ENCODE measurements at places on chromosomes 2 and 18.
A peak's percentile ranks its signal among the peaks of the same experiment; 100 is the strongest.

GRCh38 chr18:79200546-79201268 is 131.5 kb downstream of the ATP9B start:
- DNase-seq: peak; percentile 21

GRCh38 chr2:240226672-240227537 is 86.4 kb upstream of the OTOS start:
- no peak for DNase-seq

DNA sequence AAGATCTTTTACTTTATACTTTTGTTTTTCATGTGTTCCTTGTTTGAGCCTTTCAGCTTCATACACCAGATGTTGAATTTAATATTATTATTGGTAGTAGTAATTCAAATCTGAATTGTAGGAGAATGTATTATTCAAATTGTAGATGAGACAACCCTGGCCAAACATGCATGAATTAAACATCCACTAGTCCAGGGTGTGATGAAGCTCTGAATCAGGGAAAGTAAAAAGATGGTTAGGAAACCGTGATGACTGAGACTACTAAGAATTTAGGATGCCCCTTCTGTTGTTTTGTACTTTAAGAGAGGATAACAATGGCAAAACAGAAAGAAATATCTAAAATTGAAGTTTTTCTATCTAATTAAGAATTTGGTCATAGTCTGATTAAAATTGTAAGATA is 227.8 kb upstream of the CDH2 start:
- DNase-seq: no peak

DNA sequence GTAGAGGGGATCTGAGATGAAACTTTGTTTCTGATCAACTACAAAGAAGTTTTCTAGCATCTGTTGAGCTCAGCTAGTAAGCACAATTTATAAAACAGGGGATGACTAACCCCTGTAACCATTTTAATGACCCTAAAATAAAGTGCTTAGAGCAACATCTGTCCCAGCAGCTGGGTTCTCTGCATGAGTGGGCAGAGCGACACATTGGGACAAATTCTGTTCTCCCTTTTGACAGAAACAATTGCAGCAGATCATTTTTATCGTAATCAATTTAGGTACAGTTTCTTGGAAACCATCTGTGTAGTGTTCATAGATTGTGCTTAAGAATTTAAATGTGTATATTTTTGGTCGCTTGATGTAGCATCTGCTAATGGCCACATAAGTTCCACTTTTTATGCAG is 678.0 kb downstream of the RNF144A start:
- DNase-seq: no peak

DNA sequence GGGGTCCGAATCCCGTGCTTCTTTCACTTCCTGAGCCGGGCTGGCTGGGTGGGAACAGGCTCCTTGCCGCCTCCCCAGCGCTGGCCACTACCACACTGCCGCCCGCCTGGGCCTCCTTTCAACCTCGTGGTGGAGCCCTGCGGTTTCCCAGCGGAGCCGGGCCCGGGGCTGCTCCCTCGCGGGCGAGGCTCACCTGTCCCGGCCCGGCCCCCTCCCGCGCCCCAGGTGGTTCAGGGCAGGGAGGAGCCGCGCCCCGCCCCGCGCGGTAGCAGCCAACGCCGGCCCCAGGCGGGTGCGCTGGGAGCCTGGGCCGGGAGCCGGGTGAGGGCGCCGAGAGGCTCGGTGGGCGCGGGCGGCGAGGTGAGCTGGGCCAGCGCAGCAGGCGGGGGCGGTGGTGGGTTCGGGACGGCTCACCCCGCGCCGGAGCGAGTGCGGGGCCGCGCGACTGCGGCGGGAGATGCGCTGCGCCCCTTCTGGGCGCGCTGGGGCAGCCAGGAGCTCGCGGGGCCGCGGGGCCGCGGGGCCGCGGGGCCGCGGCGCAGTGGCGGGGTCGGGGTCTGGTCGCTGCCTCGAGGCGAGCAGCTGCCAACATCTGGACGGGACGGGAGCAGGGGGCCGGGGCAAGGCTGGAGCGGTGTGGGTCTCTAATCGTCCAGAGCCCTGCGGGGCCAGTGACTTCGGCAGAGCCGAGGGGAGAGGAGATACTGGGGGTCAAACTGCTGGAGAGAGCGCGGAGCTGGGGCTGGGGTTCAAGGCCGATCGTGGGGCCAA is at the start of gene LYPD6B:
LYPD6B (plus strand) TSS at position 258 of the 771 bp plus-strand sequence. CDS start 92,250 bp downstream, outside the sequence.
- DNase-seq: no peak

DNA sequence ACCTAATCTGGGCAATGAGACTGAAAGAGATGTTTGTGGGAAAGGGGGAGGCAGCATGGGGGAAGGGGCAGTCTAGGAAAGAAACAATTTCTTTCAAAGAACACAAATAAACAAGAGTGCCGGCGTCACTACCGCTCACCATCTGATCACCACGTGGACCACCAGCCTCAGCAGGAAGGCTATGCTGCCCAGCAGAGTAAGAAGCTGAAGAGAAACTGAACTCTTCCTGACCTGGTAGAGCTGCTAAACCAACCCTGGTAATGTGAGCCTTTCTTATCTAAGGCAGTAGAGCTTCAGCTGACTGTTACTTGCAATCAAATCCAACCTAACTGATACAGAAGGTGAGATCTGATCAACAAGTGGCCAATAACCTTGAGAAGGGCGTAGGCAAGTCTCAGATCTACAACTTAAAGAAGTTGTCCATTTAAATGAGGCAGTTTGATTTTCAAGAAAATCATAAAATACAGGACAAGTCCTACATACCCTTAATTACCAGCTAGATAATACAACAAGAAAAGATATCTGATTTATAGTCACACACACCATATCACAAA is 44.2 kb upstream of the SPTBN1 start:
- DNase-seq: no peak

- DNase-seq: no peak
These were observed 83.0 kb downstream of the TGOLN2 start for GRCh38 chr2:85244828-85245227.

DNA sequence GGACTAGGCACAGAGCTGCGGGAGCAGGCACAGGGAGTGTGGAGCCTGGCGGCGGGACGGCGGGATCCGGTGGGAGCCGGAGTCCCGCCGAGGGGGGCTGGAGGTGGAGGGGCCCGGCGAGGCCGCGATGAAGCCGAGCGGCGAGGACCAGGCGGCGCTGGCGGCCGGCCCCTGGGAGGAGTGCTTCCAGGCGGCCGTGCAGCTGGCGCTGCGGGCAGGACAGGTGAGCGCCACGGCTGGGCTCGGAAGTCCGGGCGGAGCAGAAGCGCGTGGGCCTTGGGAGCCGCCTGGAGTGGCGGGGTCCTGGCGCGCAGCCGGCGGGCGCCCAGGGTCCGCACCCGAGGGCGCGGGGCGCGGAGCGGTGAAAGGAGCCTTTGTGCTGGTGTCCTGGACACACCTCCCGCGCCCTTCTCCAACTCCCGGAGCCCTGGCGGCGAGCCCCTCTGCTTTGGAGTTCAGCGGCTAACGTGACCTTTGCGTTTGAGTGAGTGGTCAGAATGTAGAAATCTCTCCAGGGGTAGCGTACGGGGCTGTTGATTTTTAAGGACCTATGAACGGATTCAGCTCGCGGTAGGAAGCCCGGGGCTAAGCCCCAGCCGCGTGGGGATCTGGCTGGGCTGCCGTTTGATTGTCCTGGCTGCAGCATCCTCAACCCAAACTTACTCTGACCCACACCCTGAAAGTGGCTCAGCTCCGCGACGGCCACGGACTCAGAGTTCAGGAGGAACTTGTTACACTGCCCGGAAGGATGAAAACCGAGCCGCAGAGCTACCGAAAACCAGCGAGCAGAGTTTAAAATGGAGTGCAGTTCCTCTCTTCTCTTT is 448 bp downstream of the IMPA2 start:
- peak; percentile 63 for DNase-seq

DNA sequence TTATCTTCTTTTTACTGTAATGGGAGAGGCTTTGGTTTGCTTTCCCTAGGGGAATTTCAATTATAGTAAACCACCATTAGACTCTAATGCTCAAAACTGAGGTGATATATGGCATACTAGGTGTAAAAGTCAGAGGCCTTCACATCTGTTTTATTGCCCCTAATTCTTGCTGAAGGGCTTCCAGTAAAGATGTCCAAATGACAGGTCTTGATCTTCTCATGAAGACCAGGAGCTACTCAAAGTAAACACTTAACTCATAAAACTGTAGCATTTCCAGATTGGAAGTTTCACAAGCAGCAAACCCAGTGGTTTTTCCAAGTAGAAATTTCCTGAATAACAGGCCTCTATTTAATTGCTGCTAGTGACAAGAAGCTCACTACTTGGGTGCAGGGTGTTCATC is 286.8 kb downstream of the RBM43 start:
- no peak for DNase-seq

GRCh38 chr2:202950592-202950991 is 38.5 kb downstream of the CARF start:
- no peak for DNase-seq

DNA sequence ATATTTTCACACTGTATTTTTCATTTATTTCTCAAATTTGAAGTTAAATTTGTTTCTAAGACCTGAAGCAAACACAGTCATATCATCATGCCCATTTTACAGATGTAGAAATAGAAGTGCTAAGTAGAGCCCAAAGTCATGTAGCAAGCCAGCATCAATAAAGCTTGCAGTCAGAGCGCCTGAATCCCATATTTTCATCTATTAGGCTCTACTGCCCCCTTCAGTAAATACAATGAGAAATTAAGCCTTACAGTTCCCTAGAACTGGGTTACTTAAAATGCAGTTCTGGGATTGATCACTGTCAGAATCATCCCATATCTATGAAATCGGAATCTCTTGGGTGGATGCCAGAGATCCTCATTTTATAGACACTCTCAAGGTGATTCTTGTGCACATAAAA is 419.9 kb downstream of the TGIF1 start:
- DNase-seq: no peak

- no peak for DNase-seq
These were observed 48.6 kb downstream of the GALNT14 start for GRCh38 chr2:31089645-31090044.

- no peak for DNase-seq
These were observed 204.1 kb downstream of the CELF4 start for GRCh38 chr18:37361335-37362157.

GRCh38 chr2:127580167-127581049 is 44.9 kb downstream of the MYO7B start:
- DNase-seq: no peak

DNA sequence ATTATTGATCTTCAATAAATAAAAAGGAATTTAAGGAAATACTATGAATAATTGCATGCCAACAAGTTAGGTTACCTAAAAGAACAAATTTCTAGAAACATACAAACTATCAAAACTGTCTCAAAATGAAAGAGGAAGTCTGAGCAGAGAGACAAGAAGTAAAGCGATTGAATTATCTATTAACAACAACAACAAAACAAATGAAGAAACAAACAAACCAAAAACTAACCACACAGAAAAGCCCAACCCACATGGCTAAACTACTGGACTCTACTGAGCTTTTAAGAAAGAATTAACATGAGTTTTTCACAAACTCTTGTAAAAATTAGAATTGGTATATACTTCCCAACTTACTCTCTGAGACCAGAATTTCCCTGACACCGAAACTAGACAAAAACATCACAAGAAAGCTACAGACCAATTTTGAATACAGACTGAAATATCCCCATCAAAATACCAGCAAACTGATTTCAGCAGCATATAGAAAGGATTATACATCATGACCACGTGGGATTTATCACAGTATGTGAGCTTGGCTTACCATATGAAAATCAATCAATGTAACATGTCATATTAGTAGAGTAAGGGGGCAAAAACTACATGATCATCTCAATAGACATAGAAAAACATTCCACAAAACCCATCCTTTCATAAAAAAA is 16.6 kb upstream of the GALNT1 start:
- DNase-seq: no peak

- DNase-seq: no peak
These were observed 40.2 kb downstream of the CCBE1 start for GRCh38 chr18:59657012-59657411.

DNA sequence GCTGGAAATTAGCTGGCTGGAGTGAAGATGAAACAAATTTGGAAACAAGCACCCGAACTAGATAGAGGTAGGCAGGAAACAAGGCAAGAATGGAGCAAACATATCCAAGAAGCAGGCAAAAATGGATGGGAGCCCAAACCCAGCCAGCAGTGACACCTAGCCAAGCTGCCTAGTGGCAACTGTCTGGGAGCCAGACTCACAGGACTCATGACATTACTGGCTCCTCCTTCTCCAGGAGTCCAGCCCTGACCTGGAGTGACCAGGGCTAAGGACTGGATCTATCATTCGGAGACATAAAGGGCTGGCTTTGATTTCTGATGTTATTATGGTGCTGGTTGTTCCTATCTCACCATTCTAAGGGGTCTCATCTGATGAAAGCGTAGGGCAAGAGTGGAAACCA is 21.3 kb upstream of the ALK start:
- peak; percentile 16 for DNase-seq

- DNase-seq: no peak
These were observed 244.3 kb downstream of the GLI2 start for GRCh38 chr2:120979921-120980320.
